ENCODE measurements at places on chromosomes 3 and 15. TPM values are rescaled to one million over a fixed set of nuclear protein-coding genes. Genes with fewer than 3 reads are reported as not detected.

DNA sequence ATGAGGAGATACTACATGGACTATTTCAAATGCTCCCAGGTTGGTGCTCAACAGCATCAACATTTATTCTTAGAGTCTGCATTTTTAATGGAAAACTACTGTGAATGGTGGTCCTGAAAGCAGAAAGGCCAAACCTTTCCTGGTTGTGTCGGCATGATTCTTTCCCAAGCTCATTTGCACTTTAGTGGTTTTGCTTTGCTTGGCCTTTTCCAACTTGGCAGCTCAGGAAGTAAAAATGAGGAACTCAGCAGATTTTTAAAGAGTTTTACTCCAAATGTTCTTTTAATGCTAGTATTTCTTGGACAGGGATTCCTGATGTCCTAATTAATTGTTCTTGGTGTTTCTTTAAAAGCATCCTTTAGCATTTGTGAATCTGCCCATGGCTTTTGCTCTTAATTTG is 197.4 kb downstream of the SLC9A9 start:
- DNase-seq = no peak

- no peak for DNase-seq
Measured at GRCh38 chr3:131553495-131554247, 50.9 kb upstream of the MRPL3 start.

The PLA2G4E gene
- not detected for polyA plus RNA-seq

- no peak for DNase-seq
Measured at GRCh38 chr15:97383516-97383915, 577.0 kb upstream of the ARRDC4 start.

The C3orf49 gene
- not detected for polyA plus RNA-seq

- no peak for DNase-seq
Measured at GRCh38 chr3:195539479-195539878, 3.6 kb downstream of the PPP1R2 start.

- DNase-seq = no peak
Measured at GRCh38 chr15:25169318-25169717, 214.5 kb downstream of the SNRPN start.

GRCh38 chr3:48989126-48989795 is 780 bp upstream of the P4HTM start:
- no peak for DNase-seq

The LIPC gene
- not detected for polyA plus RNA-seq

GRCh38 chr3:57911593-57911992 is 96.6 kb upstream of the FLNB start:
- no peak for DNase-seq

The DUOXA2 gene
- not detected for polyA plus RNA-seq

The DUOX1 gene
- polyA plus RNA-seq = 6.2 TPM

The SEC22C gene
- polyA plus RNA-seq = 43.6 TPM

- DNase-seq = no peak
Measured at GRCh38 chr3:150149651-150150051, 179.0 kb upstream of the PFN2 start.

DNA sequence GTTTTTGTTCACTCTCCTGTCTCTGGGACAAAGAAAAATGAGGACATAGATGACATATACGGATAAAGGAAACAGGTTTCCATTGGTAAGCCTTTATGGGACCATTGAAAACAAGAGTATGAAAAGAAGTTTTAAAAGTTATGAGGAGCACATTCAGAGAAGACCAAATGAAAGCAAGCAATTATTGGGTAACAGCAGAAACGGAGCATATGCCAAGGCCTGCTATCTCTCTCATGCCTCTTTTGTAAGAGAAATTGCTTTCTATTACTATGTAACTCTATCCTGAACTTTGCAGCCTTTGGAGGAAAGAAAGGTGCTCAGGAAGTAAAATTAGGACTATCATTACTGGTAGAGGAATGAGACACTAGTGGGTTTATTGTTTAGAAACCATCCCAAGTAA is 14.9 kb upstream of the DPH6 start:
- DNase-seq = peak; percentile 60

GRCh38 chr15:64527263-64527984 is 67.0 kb downstream of the ZNF609 start:
- peak; percentile 63 for DNase-seq

DNA sequence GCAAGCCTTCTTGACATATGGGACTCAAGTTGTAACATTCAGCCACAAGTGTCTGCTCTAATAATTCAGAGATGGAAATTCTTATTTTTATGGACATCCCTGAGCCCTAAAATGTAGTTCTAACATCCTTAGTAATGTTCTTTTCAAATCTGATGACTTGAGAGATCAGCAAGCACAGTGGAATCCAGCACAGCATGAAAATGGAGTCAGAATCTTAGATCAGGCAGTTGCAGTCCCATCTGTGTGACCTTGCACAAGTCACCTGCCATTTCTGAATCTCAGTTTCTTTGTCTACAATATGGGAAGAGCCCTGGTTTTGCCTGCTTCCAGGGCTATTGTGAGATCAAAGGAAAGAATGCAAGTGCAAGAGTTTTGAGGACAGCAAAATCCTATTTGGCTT is 183.9 kb upstream of the LPP start:
- no peak for DNase-seq

GRCh38 chr15:78866803-78867202 is 5.9 kb upstream of the MORF4L1 start:
- no peak for DNase-seq

DNA sequence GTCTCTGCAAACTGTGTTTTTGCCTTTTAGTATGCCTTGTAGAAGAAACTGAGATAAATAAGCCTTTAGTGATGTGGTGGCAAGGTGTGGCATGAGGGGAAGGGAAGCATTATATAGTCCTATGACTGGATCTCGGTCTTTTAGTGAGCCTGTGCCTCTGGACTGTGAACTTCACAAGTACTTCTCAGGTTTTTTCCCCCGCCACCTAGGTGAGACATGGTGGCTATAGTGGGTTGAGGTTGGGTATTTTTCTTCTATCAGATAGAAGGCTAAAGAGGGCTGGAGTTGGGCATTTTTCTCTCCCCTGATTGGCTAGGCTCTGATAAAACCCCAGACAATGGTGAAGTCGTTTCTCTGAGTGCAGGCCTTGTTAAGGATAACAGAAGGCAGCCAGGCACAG is 38.7 kb upstream of the ZFAND6 start:
- no peak for DNase-seq

DNA sequence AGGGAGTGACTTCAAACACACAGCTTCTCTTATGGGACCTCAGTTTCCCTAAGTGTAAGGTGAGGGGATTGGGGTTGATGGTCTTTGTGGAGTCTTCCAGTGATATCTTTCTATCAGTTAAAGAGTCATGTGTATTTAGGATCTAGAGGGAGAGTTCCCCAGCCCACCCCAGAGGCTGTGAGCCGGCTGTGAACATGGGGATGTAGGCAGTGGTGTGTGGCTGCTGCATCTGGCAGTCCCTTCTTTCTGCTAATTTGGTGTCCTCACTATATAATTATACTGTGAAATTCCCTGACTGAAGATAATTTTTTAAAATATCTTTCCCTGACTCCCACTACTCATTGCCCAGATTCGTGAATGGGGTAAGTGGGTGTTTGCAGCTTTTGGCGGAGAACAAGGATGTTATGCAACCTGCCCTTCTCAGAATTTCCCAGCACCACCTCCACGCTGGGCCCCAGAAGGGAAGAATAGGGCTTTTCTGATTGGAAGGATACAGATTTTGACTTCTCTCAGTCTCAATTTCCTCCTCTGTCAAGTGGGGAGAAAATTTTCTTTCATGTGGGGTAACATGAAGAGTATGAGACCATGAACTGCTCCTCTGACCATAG is 79.0 kb upstream of the RASGRF1 start:
- DNase-seq = peak; percentile 16

The CLSTN2 gene
- 5.9 TPM for polyA plus RNA-seq

The GPR160 gene
- 2.6 TPM for polyA plus RNA-seq

DNA sequence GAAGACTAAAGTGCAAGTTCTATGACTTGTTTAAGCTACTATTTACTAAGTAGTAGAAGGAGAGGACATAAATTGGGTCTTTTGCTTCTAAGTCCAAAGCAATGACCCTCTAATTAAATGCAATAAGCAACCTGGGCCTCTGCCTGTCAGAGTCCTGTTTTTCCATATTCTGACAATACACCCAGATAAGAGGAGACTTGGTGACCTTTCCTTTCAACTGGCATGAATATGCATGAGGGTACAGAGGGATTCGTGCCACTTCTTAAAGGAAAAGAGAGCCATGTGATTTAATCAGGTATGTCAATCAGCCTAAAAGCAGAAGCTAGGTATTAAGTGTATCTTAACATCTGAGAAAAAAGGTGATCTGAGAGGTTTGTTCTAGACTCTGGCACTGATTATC is 50.7 kb upstream of the FGF7 start:
- DNase-seq = peak; percentile 7

- DNase-seq = no peak
Measured at GRCh38 chr3:59797533-59797932, 747.7 kb upstream of the CFAP20DC start.

DNA sequence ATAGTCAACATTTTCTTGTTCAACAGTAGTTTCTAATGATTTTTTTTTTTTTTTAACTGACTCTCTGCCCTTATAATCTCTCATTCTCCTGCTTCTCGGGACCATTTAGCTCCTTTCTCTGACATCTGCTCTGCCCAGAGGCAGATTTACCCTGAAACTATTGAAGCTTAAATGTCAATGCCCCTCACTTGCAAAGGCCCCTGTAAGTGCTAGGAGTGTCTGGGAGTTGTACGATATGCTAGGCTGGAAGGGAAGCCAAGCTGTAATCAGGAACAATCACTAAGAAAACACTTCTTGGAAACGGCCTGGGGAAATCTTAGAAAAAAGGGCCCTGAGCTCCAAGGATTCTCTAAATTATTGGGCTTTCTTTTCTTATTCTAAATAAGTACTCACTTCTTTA is 5.8 kb upstream of the PLOD2 start:
- DNase-seq = peak; percentile 61

The SAMMSON gene
- not detected for polyA plus RNA-seq

DNA sequence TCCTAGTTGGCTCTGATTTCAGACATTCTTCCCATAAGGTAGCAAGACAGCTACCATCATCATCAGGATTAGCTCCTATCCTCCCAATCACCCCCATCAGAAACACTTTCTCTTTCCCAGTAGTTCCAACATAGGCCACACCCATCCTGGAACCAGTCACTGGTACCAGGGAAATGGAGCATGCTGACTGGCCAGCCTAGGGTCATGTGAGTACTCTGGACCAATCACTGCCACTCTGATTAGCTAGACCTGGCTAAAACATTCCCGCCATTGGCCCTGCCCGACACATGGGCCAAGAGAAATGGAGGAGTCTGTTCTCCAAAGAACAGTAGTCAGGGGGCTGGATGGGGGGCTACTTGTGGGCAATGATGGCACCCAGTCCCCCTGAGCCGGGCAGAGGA is 12.4 kb downstream of the EFCC1 start:
- DNase-seq = no peak

The PPM1L gene
- 4.6 TPM for polyA plus RNA-seq

The PIGB gene
- polyA plus RNA-seq = 6.3 TPM

DNA sequence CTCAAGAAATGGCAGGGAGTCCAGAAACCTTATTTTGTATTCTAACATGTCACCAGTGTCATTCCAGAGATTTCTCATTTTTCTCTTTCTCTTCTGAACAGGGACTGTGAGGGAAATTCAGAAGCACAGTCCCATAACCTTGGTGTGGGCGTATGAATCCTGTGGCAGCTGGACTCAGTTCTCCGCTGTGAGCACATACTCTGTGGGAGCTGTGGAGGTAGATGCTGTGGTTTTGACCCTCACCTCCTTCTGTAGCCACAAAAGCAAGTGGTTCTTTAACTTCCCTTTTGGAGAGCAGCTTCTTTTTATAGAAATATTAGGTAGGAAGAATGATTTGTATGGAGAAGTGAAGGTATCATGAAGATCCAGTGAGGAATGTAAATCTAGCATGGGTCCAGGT is 13.4 kb downstream of the TMEM207 start:
- DNase-seq = no peak

DNA sequence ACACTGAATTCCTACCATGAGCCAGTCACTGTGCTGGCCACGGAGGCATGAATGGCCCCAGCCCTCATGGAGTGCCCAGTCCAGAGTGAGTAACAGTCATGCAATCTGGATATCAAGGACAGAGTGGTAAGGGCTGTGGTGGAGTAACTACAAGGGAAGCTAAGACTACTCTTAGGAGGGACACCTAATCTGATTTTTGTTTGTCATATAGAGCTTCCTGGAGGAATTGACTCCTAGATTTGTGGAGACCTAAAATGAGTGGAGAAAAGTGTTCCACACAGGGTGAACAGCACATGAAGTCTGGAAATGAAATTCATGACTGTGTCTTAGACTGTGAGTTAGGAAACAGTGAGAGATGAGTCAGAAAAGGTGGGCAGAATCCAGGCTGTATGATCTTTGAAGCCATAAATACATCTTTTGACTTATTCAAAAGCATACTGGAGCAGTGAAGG is 219.9 kb downstream of the NFKBIZ start:
- DNase-seq = peak; percentile 83

DNA sequence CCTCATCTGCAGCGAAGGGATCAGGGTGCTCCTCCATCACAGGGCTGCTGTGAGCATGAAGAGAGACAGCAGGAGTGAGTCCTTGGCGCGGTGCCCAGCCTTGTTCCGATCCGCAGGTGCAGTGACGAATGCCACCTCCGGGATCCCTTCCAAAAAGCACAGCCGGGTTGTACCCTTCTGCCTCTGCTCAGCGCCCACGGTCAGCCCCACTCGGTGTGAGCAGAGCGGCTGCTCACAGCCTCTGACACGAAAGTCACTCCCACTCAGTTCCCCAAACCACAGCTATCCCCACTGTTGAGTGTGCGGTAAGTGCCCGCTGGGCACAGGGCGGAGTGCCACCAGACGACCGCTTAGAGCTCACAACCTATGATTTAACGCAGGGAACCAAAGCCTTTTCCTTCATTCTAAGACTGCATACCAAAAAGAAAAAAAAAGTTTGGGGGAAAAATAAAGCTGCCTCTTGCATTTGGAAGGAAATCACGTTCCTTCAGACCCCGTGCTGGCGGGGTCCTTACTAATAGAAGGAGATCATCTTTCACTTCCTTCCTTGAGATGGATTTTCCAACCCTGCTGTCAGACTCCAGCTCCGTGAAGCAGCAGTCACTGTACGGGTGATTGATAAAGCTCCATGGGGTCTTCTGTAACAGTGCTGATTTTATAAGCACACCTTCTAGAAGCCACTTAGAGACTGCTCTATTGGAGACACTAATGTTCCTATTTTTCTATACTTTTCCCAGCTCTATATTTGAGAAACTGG is 34.7 kb upstream of the TUBGCP5 start:
- DNase-seq = no peak

The TM4SF18 gene
- not detected for polyA plus RNA-seq

- peak; percentile 46 for DNase-seq
Measured at GRCh38 chr3:42991341-42992315, 12.5 kb downstream of the GASK1A start.

- no peak for DNase-seq
Measured at GRCh38 chr3:84683493-84683892, 275.3 kb upstream of the CADM2 start.
